Stimulated activated CD8-positive, alpha-beta memory T cell treated with anti-CD3 and anti-CD28 coated beads, Interleukin-12 subunit alpha, Interleukin-12 subunit beta, amount 100 ng/mL, for 4 hours (primary cell): ENCODE measurements at places on chromosomes 4 and X.
A peak's percentile ranks its signal among the peaks of the same experiment; 100 is the strongest.

DNA sequence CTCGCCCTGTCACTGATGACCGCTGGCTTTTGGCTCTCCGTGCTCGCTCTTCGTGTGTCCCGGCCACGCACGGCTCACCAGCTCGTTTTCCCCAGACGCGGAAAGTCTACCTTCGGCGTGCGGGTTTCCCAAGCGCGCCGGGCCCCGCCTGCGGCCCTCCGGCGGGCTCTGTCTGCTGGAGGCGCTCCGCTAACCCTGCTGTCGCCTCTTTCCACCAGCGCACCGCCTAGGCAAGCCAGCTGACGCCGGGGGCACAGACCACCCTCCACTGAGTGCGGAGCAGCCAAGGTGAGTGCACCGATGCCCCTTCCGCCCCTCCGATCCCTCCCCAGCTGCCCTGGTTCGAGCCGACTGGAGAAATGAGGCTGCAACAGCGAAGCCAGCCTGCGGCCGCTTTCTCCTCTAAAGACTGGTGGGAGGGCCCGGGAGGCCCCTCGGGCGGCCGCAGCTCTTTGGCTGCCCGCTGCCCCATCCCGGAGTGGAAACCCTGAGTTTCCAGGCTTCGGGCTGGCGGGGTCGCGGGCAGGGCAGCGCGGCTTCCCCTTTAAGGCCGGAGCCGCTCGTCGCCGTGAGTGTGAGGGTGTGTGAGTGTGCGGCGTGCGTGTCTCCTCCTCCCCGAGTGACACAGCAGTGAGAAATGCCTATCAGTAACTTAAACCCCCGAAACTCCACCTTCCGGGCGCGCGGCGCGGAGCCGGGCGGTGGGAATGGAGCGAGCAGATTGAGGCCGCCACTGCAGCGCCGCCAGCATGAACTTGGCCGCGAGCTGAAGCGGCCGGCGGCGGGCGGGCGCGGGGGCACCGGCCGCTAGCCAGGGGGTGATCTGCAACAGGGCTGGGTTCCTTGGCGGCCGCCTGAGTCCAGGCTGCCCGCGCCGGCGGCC lies at the start of gene MAMLD1:
Gene MAMLD1, plus strand, starts transcription at position 719 of the 883 bp plus-strand sequence. CDS start 82,200 bp downstream, outside the sequence.
- peak; percentile 35 for DNase-seq

GRCh38 chr4:184807797-184808712 lies 17.7 kb downstream of the ACSL1 start:
- DNase-seq: no peak

DNA sequence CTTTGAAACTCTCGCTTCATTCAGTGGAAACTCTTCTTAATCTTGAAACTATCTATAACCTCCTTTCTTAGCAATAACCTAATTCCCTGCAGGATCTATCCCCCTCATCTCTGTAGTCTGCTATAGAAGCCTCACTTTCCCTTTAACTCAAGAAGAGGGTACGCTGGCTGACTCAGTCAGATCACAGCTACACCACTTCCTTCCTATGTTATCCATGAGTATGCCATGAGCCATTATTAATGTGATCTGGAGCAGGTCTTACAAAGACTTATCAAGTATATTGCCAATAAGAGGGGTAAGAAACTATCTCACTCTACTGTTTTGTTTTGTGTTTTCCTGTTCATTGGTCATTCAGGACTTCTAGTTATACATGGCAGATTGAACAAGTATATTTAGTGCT lies 165.3 kb downstream of the PJA1 start:
- DNase-seq: no peak

DNA sequence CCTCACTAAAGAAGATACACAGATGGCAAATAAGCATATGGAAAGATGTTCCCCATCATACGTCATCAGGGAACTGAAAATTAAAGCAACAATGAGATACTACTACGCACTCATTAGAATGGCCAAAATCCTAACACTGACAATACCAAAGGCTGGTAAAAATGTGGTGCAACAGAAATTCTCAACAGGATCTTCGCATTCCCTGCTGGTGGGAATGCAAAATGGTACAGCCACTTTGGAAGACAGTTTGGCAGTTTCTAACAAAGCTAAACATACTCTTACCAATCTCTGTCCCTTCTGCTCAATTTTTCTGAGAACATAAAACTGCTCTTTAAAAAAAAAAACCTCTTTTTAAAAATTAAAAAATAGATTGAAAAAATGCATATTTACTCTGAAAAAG lies 300.2 kb downstream of the FBXW7 start:
- DNase-seq: no peak

DNA sequence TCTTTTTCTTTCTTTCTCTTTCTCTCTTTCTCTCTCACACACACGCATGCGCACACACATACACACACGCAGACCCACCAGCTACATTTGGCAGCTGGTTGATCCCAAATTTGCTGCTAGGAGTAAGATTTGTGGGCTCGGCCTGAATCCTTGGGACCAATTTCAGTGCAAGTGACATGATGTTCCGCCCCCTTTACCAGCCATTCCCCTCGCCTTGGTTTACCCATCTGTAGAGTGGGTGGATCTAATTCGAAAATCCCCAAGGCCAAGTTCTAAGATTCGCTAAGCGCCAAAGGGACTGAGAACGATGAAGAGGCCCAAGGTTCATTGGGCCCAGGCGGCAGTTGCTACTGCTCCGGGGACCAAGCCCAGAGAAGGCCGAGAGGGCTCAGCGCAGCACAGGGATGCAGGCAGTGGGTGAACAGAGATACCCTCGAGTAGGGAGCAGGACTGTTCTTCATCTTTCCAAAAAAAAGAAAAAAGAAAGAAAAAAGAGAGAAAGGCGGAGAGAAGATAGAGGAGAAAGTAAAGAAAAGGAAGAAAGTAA lies 5.8 kb downstream of the NKX3-2 start:
- no peak for DNase-seq
